ENCODE measurements at places on chromosomes 7 and 10. TPM values are rescaled to one million over a fixed set of nuclear protein-coding genes. Genes with fewer than 3 reads are reported as not detected.

DNA sequence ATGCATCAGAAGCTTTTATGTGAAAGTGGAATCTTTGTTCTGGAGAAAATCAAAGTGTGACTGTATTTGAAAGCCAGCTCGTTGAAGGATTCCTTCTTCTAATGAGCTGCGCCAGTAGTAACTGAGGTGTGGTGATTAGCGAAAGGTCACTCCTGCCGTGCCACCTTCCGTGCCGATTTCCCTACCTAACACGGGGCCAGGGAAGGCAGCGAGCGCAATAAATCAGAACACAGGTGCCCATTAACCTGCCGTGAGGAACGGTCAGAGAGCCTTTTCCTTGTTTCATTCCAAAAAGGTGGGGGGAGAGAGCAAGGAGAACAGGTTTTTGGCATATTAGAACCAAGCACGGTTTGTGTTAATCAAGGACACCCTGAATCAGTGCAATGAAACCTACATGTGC is 258.0 kb downstream of the CELF2 start:
- H3K27ac ChIP-seq: no peak overlapping the region
- peaks cover 93% of the 10 kb centered on the region for H3K36me3 ChIP-seq
- no peaks in the 10 kb centered on the region for H3K4me1 ChIP-seq
- H3K4me3 ChIP-seq: no peak overlapping the region

- H3K4me1 ChIP-seq: peaks cover 1% of the 10 kb centered on the region
- H3K4me3 ChIP-seq: no peak overlapping the region
- H3K27ac ChIP-seq: peak overlapping the region; percentile 44
Observed at GRCh38 chr7:102044984-102045673, 227.7 kb downstream of the CUX1 start.

HABP2 gene
- 1.6 TPM for total RNA-seq

- peak within 1 kb of the TSS; percentile 70 for H3K27ac ChIP-seq
- H3K4me1 ChIP-seq: no peaks in the 10 kb centered on the region
- H3K36me3 ChIP-seq: no peaks in the 10 kb centered on the region
- H3K4me3 ChIP-seq: peak within 1 kb of the TSS; percentile 80
- H3K27me3 ChIP-seq: peaks cover 7% of the 10 kb centered on the region
- peak; percentile 95 for DNase-seq
Observed at GRCh38 chr10:124092860-124093773, at the start of gene CHST15. CHST15 (minus strand) TSS chr10:124093598; CDS start chr10:124046212, 47,386 bp downstream.

WDR86 gene
- total RNA-seq: 93.6 TPM

- no peak overlapping the region for H3K27ac ChIP-seq
- no peak overlapping the region for H3K4me3 ChIP-seq
- no peaks in the 10 kb centered on the region for H3K27me3 ChIP-seq
Observed at GRCh38 chr7:86904949-86905834, 154.3 kb downstream of the ELAPOR2 start.

- no peak for DNase-seq
- H3K4me1 ChIP-seq: no peaks in the 10 kb centered on the region
- no peaks in the 10 kb centered on the region for H3K27me3 ChIP-seq
- no peaks in the 10 kb centered on the region for H3K36me3 ChIP-seq
- H3K27ac ChIP-seq: no peak overlapping the region
Observed at GRCh38 chr7:108589874-108590273, 20.2 kb downstream of the DNAJB9 start.

GRCh38 chr7:115289971-115290370 is 368.1 kb downstream of the MDFIC start:
- no peaks in the 10 kb centered on the region for H3K4me1 ChIP-seq
- no peaks in the 10 kb centered on the region for H3K27me3 ChIP-seq
- no peak for DNase-seq
- no peaks in the 10 kb centered on the region for H3K36me3 ChIP-seq
- no peak overlapping the region for H3K27ac ChIP-seq
- H3K4me3 ChIP-seq: no peak overlapping the region

GRCh38 chr10:90969121-90969534 is 48.2 kb upstream of the ANKRD1 start:
- H3K4me1 ChIP-seq: no peaks in the 10 kb centered on the region
- no peak for DNase-seq
- H3K27ac ChIP-seq: no peak overlapping the region
- peaks cover 11% of the 10 kb centered on the region for H3K27me3 ChIP-seq
- H3K4me3 ChIP-seq: no peak overlapping the region

GRCh38 chr7:89232-90019 is 102.9 kb upstream of the FAM20C start:
- H3K4me3 ChIP-seq: no peak overlapping the region
- no peaks in the 10 kb centered on the region for H3K4me1 ChIP-seq
- H3K27me3 ChIP-seq: no peaks in the 10 kb centered on the region
- no peaks in the 10 kb centered on the region for H3K36me3 ChIP-seq
- peak; percentile 47 for DNase-seq

ANXA8L1 gene
- not detected for total RNA-seq
